ENCODE measurements at places on chromosomes 1 and 21.

- no peaks in the 10 kb centered on the region for H3K4me1 ChIP-seq
- no peaks in the 10 kb centered on the region for H3K36me3 ChIP-seq
Measured at GRCh38 chr1:9345922-9346321, 53.2 kb downstream of the SPSB1 start.

GRCh38 chr1:14507262-14507661, 91.2 kb upstream of the KAZN start:
- no peak overlapping the region for H3K4me3 ChIP-seq
- H3K4me1 ChIP-seq: no peaks in the 10 kb centered on the region
- H3K27ac ChIP-seq: no peak overlapping the region
- H3K27me3 ChIP-seq: no peaks in the 10 kb centered on the region
- no peaks in the 10 kb centered on the region for H3K36me3 ChIP-seq

GRCh38 chr21:26093122-26093521, 77.4 kb downstream of the APP start:
- no peaks in the 10 kb centered on the region for H3K4me1 ChIP-seq
- no peak overlapping the region for H3K4me3 ChIP-seq
- no peak overlapping the region for H3K27ac ChIP-seq
- no peak for DNase-seq
- no peaks in the 10 kb centered on the region for H3K27me3 ChIP-seq

DNA sequence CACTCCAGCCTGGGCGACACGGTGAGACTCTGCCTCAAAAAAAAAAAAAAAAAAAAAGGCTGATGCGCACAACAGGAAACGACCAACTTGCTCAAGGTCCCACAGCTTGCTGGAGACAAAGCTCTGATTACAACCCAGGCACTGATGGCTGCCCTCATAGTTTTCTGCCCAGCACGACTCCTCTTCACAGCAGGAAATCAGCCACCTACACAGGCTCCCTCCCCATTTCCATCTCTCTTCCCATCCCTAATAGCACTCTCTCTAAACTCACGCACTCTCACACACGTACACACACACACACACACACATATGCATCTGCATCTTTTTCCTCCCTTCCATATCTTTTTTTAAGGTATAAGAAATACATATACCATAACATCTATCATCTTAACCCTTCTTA, 153.5 kb upstream of the SOD1 start:
- H3K27me3 ChIP-seq: no peaks in the 10 kb centered on the region
- DNase-seq: no peak
- no peak overlapping the region for H3K4me3 ChIP-seq
- H3K27ac ChIP-seq: no peak overlapping the region

DNA sequence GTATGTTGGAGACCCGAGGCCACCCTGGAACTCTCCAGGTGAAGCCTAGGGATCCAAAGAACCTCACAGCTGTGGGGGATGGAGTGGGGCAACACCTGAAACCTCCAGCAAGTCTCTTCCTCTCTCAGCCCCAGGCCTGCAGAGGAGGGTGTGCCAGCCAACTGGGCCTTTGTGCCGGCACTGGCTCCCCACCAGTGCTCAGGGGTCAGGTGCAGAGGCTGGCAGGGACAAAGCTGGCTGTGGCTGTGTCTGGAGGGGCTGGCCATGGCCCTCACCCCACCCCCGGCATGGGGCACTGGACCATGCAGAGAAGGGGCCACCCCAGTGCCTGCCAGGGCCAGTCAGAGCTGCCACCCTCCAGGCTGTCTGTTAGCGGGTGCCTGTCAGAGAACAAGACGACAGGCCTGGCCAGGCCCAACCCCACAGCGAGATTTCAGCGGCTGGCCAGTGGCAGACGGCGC, 3.9 kb downstream of the COL18A1 start:
- H3K27ac ChIP-seq: peak overlapping the region; percentile 69
- peaks cover 59% of the 10 kb centered on the region for H3K4me1 ChIP-seq
- no peak for DNase-seq
- no peak overlapping the region for H3K4me3 ChIP-seq

DNA sequence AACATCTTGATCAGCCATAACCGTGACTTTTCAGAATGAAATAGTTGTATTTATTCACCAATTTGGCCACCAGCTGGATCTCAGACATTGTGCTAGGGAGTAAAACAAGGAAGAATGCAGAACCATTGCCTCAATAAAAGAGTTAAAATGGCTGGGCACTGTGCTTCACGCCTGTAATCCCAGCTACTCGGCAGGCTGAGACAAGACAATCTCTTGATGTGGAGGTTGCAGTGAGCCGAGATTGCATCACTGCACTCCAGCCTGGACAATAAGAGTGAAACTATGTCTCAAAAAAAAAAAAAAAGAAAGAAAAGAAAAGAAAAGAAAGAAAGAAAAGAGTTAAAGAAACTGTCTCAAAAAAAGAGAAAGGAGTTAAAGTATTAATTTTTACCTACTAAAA, 199.5 kb downstream of the TPR start:
- H3K4me3 ChIP-seq: no peak overlapping the region
- no peaks in the 10 kb centered on the region for H3K4me1 ChIP-seq
- no peaks in the 10 kb centered on the region for H3K36me3 ChIP-seq
- no peaks in the 10 kb centered on the region for H3K27me3 ChIP-seq
- no peak overlapping the region for H3K27ac ChIP-seq

GRCh38 chr1:200783926-200784325, 45.2 kb downstream of the CAMSAP2 start:
- H3K36me3 ChIP-seq: 0 out of 2 replicates have a peak, but pooled peaks cover 1% of the 10 kb centered on the region
- no peaks in the 10 kb centered on the region for H3K27me3 ChIP-seq
- DNase-seq: no peak
- no peak overlapping the region for H3K4me3 ChIP-seq
- no peaks in the 10 kb centered on the region for H3K4me1 ChIP-seq
- H3K27ac ChIP-seq: no peak overlapping the region

GRCh38 chr1:155295183-155295941, 5.9 kb downstream of the PKLR start:
- no peak overlapping the region for H3K27ac ChIP-seq
- H3K36me3 ChIP-seq: no peaks in the 10 kb centered on the region
- no peaks in the 10 kb centered on the region for H3K27me3 ChIP-seq
- H3K4me1 ChIP-seq: no peaks in the 10 kb centered on the region

GRCh38 chr21:36203603-36203889, 46.9 kb downstream of the DOP1B start:
- peaks cover 37% of the 10 kb centered on the region for H3K4me1 ChIP-seq
- no peak overlapping the region for H3K4me3 ChIP-seq
- no peaks in the 10 kb centered on the region for H3K27me3 ChIP-seq

- no peak overlapping the region for H3K27ac ChIP-seq
- H3K4me3 ChIP-seq: no peak overlapping the region
- H3K27me3 ChIP-seq: no peaks in the 10 kb centered on the region
- H3K4me1 ChIP-seq: peaks cover 5% of the 10 kb centered on the region
Measured at GRCh38 chr1:44591381-44591780, 82.9 kb downstream of the TMEM53 start.

DNA sequence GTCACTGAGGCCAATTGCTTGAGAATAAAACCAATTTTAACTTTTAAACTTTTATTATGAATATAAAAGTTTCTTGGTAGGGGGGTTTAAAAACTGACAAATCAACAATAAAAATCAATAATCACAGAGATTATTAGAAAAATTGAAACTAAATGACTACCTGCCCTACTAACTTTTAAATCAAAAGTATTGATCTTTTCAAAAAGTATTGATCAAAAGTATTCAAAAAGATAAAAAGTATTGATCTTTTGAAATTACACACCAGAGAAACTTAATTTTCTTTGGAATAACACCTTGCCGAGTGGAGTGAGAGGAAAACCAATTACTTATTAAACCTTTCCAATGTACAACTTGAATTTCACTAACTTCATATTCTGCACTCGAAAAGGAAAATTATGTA, 2.2 kb downstream of the SLC30A1 start:
- DNase-seq: no peak
- peaks cover 1% of the 10 kb centered on the region for H3K36me3 ChIP-seq
- no peak overlapping the region for H3K27ac ChIP-seq
- H3K4me3 ChIP-seq: peak overlapping the region; percentile 98

DNA sequence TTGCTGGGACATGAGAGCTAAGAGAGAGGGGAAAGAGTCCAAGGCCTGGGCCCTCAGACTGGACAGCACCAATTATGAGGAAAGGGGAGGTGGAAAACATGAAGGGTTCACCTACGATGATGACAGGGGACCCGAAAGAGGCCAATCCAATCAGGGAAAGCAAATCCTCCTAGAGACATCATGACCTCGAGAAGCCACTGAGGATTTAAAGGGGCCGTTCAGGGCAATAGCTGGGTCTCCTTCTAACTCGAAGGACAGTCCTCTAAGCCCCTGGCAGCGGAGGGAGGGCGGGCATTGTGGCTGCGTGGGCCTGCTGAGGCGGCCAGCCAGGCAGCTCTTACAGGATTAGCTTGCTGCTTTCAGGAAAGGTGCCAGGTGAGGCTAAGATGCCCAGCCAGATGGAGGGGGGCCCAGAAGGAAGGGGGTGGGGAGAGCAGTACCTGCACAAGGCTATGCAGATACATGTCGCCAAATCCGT, 7.4 kb downstream of the MEF2D start:
- peak overlapping the region; percentile 9 for H3K27ac ChIP-seq
- H3K4me1 ChIP-seq: no peaks in the 10 kb centered on the region
- no peak for DNase-seq
- H3K27me3 ChIP-seq: no peaks in the 10 kb centered on the region
- peaks cover 1% of the 10 kb centered on the region for H3K36me3 ChIP-seq

Data from Caco-2 (cell line).